ENCODE measurements at places on chromosomes 4 and X.

DNA sequence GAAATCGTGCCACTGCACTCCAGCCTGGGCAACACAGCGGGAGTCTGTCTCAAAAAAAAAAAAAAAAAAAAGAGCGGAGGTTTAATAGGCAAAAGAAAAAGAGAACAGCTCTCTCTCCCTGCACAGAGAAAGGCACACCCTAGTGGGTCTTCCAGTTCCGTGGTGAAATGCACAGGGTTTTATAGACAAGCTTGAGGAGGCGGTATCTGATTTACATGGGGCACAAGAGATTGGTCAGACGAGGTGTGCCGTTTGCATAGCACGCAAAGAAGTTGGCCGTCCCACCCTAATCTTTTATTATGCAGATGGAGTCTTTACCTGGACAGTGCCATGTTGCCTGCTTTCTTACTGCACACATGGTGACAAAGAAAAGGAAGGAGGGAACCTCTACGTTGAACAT is 33.5 kb upstream of the REST start:
- DNase-seq, result peak; percentile 32

- no peak for DNase-seq
Observed at GRCh38 chrX:39774774-39775328, 322.9 kb downstream of the BCOR start.

GRCh38 chrX:13376857-13377549 is 57.1 kb upstream of the ATXN3L start:
- peak; percentile 40 for DNase-seq

DNA sequence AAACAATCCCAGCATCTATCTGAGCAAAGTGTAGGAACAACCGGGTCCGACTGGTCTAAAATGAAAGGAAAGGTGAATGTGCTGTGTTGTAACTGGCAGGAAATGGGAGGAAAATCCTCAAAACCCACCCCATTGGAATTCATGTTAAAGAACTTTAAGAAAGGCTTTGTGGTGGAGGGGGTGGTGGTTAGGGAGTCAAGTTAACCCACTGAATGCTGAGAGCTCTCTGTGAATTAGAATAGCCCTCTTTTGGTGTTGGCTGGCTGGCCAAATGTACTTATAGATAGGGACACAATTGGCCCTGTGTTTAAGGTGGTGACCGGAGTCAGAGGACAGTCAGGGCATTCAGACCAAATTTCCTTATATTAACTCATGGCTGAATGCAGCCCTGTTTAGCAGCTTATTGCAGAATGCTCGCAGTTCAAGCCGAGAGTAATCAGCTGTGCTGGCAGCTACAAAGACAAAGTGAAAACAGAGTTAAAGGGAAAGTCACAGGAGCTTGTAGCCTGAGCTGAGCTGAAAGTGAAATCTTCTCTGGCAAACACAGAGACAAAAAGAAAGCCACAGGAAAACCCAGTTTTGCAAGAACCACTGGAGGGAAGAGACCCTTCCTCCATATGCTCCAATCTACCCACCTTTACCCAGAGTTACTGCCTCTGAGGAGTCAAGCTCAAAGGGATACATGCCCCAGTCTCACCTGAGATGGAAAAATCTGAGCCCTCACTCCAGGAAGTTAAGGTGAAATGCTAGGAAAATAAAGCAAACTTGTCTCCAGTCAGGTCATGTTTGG is 38.5 kb upstream of the UGT2B7 start:
- peak; percentile 6 for DNase-seq

- no peak for DNase-seq
Observed at GRCh38 chr4:128813965-128814364, 4.5 kb downstream of the JADE1 start.

DNA sequence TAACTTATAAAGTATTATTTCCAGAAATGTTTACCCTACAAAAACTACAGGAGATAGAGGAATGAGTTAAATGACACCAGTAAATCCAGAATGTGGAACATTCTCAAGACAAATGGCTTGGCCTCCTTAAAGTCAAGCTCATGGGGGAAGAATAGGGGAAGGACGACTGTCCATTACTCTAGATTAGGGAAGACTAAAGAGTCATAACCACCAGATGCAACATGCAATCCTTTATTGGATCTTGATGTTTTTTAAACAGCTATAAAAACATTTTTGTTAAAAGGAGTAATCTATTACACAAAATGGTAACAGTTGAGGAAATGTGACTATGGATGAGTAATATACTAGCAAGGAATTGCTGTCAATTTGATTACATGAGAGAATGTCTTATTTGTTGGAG is 11.1 kb downstream of the ACOT9 start:
- no peak for DNase-seq

- no peak for DNase-seq
Observed at GRCh38 chr4:66266035-66266434, 595.7 kb upstream of the EPHA5 start.

- no peak for DNase-seq
Observed at GRCh38 chrX:154125391-154126040, 18.5 kb upstream of the OPN1LW start.

DNA sequence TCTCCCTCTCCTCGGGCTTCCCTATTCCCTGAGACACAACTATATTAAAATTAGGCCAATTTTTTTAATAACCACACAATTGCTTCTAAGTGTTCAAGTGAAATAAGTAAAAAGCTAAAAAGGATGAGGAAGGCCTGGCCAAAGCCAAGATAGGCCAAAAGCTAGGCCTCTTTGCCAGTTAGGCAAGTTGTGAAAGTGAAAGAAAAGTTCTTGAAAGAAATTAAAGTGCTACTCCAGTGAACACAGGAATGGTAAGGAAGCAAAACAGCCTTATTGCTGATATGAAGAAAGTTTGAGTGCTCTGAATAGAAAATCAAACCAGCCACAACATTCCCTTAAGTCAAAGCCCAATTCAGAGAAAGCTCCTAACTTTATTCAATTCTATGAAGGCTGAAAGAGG is 114.2 kb upstream of the FAT4 start:
- DNase-seq, result peak; percentile 73

- DNase-seq, result peak; percentile 87
Observed at GRCh38 chr4:143399113-143399949, 62.7 kb downstream of the GAB1 start.

- no peak for DNase-seq
Observed at GRCh38 chr4:72604324-72604723, 35.3 kb upstream of the ADAMTS3 start.

DNA sequence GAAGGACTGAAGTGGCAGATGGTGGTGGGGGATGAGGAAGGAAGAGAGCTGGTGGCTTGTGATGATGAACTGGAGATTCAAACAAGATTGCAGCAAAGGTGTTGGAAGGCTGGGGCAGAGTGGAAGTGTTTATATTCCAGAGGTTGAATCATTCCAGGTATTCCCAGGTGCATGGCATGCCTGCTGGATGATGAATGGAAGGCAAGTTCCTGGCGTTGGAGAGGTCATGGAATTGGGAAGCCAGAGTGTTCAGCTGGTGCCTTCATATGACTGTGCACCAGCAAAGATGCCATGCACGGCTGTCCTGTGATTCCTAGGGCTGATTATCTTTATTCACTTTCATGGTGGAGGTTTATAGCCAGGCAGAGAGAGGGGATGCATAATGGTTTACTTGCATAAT is 135.8 kb upstream of the PUDP start:
- DNase-seq, result no peak

- no peak for DNase-seq
Observed at GRCh38 chrX:20393944-20394343, 127.2 kb upstream of the RPS6KA3 start.

DNA sequence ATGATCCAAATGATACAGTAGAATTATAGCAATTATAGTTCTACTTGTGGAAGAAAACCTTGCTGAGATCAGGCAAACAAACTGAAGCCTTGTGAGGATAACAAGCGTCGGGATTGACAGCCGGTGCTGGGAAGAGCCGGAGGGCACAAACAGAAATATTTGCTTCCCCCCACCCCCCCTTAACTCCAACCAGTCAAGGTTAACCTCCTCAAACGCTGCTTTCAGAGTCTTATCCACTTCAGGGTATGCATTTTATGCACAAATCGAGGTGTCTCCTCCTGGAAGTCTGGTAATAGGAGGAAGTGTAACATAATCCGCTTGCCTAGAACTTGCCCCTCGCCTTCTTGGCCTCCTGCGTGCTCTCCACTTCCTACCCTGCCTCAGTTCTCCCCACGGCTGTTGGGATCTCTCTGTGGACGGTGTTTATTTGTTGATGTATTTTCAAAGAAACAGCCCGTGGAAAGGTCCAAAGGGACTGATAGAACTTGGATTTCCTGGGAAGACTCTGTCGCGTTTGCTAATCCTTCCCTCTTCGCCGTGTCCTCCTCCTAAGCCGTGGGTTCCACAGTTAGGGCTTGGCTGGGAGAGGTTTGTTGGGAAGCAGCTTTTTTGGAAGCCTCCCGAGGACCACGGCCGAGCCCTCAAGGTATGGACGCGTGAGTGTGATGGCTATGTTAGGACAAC is 4.1 kb upstream of the ARX start:
- DNase-seq, result no peak

- DNase-seq, result no peak
Observed at GRCh38 chrX:116281106-116281505, 110.6 kb downstream of the AGTR2 start.

DNA sequence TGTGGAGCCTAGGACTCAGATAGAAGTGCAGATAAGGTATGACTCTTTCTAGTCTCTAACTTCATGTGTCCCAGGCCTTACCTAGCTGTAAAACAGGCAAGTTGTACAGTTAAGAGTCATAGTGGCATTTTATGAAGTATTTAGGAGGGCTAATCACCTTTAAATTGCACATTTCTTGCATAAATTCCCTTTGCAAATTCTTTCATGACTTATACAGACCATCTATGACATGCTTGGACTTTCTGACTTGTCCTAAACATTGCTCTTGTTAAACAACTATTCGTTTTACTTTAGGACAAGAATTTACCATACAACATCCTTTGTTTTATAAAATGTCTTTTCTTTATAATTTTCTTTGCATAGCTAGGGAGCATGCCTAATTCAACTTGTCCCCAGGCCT is 7.8 kb upstream of the RRAGB start:
- DNase-seq, result peak; percentile 37

- peak; percentile 87 for DNase-seq
Observed at GRCh38 chr4:140252742-140253555, 99.0 kb upstream of the MAML3 start.

GRCh38 chr4:66123190-66123589 is 452.9 kb upstream of the EPHA5 start:
- DNase-seq, result no peak

GRCh38 chrX:8364369-8365141 is 100.1 kb upstream of the VCX3B start:
- DNase-seq, result peak; percentile 15

DNA sequence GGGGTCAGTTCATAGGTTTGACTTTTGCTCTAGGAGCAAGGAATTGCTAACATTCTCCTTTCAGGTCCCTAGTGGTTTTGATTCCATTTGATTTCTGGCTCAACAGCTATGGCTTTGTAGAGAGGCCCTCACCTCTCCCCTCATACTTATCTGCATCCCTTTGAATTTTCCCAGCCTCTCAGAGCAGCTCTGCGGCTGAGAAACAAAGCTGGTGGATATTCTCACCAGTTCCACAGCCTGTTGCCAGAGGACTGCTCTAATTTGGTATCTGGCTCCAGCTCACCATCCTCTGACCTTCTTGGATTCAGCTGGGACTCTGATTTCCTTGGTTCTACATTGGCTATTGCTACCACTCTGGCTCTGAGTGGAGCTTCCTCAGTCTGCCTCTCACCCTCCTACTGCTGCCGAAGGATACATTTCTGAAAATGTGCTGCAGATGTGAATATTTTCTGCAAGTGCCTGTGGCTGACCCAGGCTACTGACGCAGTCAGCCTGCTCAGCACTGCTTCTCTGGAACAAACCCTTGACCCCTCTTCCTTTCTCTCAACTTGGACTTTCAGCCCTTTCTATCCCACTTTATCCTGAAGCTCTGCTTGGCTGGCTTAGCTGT is 110.9 kb upstream of the ENPEP start:
- DNase-seq, result no peak

- no peak for DNase-seq
Observed at GRCh38 chr4:78520808-78521226, 30.8 kb upstream of the ANXA3 start.

DNA sequence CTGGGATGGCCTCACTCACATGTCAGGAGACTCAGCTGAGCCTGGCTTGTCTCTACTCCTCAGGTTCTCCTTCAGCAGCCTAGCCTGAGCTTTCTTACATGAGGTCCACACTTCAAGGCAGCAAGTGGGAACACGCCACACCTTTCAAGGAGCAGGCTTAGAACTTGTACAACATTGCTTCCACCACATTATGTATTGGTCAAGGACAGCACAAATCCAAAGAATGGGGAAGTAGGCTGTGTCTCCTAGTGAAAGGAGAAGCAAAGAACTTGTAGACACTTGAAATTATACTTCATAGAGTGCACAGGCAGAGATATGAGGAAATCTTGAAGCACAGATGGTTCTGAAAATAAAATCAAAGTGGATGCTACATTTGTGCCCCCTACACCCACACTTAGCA is 120.9 kb upstream of the NOCT start:
- peak; percentile 46 for DNase-seq

DNA sequence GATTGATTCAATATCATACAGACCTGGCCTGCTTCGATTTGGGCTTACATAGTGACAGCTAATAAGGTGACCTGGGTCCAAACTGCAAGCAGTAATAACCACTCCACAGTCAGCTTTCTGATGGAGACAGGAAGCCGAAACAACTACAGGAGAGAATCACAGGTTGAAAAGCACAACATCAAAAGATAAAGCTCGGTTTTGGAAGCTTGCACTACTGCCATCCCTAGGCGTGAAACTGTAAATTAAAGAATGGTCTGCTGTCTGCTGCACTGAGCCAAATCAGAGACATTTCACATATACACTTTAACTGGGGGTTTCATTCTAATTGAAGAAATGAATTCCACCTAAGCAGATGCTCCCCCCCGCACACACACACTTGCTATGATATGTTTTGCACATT is 116.3 kb downstream of the DHX15 start:
- DNase-seq, result peak; percentile 7

GRCh38 chr4:129110931-129111330 is 15.0 kb downstream of the C4orf33 start:
- no peak for DNase-seq

- no peak for DNase-seq
Observed at GRCh38 chr4:41136456-41136855, 77.9 kb downstream of the APBB2 start.

DNA sequence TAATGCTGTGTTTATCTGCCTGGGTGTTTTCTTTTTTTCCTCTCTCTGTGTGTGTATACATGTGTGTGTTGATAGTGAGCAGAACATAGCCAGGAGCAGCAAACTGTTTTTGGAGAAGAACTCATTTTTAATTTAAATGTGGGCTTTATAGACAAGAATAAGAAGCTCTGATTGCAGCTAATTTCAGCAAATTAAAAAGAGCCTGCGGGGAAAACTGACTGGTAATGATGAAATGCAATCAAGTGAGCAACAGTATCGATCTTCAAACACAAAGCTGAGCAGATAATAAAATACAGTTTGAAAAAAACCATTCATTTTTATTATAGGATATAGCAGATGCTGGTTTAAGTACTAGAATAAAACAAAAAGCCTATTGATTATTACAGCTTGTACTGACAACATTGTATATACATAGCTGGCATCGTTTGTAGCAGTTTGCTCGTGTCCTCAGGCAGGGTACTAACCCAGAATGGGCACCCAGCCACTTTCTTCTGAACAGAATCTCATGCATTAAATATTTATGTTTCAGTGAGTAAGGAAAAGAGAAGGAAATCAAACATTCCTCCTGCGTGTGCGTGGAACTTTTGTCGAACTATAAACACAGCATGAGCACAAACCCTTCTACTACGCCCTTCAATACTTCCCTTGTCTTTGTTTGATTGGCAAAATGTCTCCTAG is 73.5 kb upstream of the ZFP42 start:
- no peak for DNase-seq

Data from OCI-M1 (cell line).